Thoracic aorta (tissue), 2 donors: ENCODE measurements at places on chromosomes 7 and 10. TPM values are rescaled to one million over a fixed set of nuclear protein-coding genes. Genes with fewer than 3 reads are reported as not detected.

DNA sequence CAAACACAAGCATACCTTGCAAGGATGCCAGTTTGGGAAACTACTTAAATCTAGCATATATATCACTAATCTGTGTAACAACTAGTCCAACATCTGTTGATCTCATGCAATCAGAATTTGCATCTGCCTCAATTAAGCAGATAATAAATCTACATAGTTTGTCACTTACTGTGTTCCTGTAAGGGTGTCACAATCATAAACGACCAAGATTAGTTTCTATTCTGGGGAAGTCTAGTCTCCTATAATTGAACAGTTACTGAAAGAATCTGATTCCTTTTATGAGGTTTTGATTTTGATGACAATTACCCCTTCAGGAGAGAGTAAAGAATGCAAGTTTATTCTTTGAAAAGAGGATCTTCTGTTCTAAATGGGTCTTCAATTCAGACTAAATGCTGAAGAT, 85.5 kb upstream of the LRRN3 start:
- no peak for DNase-seq

The PILRB gene
- 88.4 TPM for total RNA-seq

DNA sequence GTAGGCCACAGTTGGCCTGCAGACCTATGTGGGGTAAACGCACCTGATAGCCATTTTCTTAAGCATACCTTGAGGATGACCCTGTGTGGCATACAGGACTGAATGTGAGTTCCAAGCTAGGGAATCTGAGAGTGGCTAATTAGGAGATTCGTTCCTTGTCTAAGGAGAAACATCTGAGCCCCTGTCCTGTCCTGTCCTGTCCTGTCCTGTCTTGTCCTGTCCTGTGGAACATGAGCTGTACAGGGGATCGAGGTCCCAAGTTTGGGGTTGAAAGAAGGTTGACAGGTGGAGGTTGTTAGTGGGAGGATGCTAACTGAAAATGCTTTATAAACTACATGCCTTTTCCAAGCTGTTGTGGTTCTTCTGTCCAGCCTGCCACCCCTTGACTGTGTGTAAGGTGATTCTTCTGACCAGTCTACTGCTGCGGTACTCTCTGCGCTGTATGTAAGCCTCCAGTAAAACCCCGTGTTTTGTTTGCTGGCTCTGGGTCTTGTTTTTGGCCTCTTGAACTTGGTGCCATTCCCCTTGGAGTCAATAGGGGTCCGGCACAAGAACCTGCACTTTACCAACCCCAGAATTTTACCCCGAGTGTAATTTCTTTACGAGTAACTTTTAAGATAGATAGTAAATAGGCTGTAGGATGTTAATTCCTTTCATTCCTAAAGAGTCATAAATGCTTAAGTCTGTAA, 26.4 kb downstream of the ZNRF2 start:
- no peak for DNase-seq

- DNase-seq, result no peak
Measured at GRCh38 chr7:50988465-50988864, 205.8 kb upstream of the GRB10 start.

DNA sequence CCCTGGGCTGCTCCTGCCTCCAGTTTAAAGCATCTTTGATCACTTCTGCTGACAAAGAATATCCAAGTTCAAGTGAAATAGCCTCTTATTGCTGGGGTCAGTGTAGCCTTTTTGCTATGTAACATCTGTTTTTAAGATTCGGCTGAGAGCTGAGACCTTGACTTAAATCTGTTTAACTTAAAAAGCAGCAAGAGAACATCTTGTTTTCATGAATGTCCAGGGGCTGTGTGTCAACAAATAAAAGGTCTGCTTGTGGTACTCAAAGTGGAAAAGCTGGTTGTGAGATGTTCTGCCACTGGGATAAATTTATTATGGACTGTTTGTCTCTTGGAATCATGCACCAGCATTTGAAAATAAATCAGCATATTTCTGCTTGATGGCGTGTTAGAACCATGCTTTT, 73.2 kb downstream of the CALD1 start:
- DNase-seq, result no peak

DNA sequence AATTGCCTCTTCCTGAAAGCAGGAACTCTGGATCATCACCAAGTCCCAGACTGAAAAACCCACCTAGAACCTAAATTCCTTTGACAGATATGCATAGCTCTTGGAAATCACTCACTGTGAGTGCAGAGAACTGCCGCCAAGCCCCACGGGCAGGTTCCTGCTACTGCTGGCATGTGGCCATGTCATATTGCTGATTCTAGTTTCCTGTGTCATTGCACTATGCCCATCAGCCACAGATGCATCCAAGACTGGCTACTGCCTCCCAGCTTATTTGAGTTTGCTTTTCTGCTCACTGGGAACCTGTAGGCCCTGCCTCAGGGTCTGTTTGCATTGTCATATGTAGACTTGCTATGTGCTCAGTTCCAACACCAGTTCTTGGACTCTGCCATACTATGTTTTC, 786.0 kb downstream of the GRID1 start:
- DNase-seq, result no peak

DNA sequence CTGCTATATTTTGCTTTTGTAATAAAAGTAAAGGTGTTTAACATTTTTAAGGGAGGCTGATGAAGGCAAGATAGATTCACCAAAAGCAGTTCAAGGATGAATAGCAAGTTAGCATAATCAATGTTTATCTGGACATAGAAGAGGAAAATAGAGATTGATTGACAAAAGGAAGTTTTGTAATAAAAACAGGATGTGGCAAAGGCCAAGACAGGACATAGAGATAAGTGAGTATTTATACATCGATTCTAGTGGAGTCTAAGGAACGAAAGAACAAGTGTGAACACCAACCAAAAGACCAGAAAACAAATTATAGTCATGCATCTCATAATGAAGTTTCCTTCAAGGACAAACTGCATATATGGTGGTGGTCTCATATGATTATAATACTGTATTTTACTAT, 123.8 kb downstream of the CCDC71L start:
- no peak for DNase-seq

- DNase-seq, result no peak
Measured at GRCh38 chr7:83824214-83824613, 175.3 kb upstream of the SEMA3E start.

The RNLS gene
- 6.2 TPM for total RNA-seq

- DNase-seq, result no peak
Measured at GRCh38 chr7:128100949-128101713, 69.9 kb upstream of the LRRC4 start.

The MMP21 gene
- not detected for total RNA-seq

GRCh38 chr10:9811601-9812000, 1206.1 kb upstream of the CELF2 start:
- no peak for DNase-seq

- DNase-seq, result no peak
Measured at GRCh38 chr10:119940487-119940886, 48.0 kb downstream of the SEC23IP start.

The NPFFR1 gene
- 0.14 TPM for total RNA-seq

GRCh38 chr10:50552308-50552707, 71.4 kb downstream of the SGMS1 start:
- no peak for DNase-seq

- no peak for DNase-seq
Measured at GRCh38 chr7:151119902-151120301, 33.6 kb downstream of the AGAP3 start.

DNA sequence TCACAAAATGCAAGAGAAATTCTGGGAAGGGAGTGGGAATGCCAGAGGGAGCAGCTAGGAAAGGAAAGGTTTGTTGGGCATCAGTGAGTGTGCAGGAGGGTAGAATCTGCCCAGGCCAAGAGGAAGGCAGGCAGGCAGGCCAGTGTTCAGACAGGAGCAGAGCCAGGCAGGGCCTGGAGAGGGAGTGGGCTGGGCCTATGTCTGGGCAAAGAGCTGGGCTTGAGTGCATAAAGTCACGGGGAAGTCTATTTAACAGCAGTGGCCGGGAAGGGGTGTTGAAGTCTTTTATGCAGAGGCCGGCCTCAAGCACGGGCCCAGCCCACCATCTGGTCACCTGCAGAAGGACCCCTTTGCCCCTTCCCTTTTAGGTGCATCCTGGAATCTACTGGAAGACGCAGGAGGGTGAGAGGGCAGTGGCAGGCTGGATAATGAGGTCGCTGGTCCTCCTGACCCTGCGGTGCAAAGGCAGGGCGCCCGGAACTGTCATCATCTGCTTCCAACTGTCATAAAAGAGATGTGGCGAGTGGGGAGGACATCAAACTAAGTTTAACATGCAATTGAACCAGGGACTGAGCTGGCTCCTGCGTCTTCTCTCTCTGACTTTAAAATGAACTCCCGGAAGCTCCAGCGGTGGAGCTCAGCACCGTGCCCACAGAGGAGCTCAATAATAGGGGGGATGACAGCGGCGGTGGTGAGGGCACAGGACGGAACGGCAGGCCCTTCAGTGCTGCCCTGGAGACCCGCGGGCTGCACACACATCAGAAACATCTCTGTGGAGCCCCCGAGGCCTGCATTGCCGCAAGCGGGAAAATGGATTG, 29.5 kb downstream of the CARD11 start:
- no peak for DNase-seq

The SLC16A9 gene
- total RNA-seq, result 1.6 TPM

GRCh38 chr10:50315424-50315823, 64.1 kb upstream of the ASAH2 start:
- DNase-seq, result no peak

DNA sequence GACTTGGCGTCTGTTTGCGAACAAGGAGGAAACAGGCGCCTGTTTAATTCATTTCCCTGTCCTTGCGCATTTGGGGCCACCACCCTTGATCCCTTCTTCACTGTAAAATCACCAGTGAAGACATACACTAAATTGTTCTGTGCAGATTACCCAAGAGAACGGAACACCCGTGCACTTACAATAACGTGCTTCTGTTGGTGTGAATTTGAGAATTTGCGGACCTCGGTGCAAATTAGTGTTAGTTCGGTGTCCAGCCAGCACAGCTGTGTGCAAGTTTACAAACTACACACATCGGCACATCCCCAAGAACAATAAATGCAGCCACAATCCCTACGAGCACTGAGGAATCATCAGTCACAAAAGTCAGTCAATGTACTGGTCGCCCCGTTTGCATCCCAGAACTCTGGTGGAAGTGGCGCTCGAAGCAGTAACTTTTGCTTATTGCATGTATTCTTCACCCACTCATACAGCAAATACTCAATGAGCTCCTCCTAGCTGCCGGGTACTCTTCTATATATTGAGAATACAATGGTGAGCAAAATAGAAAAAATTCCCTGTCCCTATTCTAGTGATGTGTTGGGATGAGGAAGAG, 786 bp upstream of the CNOT4 start:
- DNase-seq, result no peak

DNA sequence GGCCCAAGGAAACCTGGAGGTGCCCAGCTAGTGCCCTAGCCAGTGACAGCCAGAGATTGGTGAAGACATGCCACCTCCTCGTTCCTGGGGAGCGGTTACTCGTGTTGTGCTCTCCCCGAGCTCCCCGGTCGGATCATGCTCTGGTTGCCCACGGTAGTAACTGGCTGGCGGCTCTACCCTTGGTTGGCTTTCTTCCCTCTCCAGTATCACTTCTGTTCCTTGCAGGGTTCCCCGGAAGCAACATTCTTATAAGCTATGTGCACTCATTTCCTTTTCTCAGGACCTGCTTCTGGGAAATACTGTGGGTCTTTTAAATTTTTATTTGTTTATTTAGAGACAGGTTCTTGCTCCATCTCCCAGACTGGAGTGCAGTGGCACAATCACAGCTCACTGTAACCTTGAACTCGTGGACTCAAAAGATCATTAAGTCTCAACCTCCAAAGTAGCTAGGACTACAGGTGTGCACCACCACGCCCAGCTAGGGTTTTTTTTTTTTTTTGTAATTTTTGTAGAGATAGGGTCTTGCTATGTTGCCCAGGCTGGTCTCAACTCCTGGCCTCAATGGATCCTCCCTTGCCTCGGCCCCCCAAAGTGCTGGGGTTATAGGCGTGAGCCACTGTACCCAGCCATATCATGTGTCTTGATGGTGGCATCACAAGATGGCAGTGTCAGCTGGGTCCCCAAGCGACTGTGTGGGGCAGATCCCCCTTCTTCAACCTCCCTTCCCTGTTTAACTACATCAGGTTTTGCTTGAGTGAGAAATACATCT, 6.9 kb upstream of the CALHM1 start:
- no peak for DNase-seq

GRCh38 chr7:4711634-4712033, 29.5 kb downstream of the FOXK1 start:
- no peak for DNase-seq

GRCh38 chr7:47893721-47894365, 54.4 kb downstream of the PKD1L1 start:
- no peak for DNase-seq

DNA sequence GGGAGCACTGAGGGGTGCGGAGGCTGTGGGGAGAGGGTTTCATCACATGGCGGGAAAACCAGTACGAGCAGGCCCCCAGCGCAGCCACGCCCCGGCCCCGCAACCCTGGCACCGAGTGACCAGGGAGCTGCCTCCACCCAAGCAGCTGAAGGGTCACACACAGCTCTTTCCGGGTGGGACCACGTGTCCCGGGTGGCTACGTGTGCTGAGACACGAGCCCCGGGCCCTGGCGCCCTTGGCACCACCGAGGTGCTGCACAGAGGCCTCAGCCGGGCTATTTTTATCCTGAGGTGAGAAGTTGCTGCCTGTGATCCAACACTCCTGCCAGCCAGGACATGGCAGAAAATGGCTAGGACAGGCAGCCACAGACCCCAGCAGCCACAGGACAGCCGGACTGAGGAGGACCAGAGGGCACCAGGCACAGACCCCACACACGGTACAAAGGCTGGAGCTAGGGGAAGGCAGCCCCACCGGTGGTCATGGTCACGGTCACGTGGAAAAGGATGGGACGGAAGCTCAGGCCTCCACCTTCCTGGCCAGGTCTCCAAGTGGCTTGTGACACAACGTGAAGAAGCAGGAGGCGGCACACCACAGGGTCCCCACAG, 223.7 kb downstream of the MAD1L1 start:
- DNase-seq, result no peak

The SERPINE1 gene
- total RNA-seq, result 1,009 TPM

The ERVW-1 gene
- total RNA-seq, result not detected

DNA sequence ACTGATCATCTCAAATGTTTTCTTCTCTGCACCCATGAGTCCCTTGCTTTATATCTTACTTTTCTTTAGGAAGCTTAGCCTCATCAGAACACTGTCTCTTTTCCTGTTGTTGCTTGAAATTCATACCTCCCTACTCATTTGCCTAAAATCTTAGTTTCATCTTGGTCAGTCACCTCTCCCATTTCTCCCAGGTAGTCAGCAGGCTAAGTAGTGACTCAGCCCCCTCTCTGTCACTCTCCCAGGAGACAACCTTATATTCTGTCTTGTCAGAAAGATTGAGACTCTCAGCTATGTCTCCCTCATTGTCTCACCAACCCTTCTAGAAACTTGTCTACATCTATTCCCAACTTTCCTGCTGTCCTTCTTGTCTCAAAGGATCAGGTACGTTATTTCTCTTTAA, 280.9 kb downstream of the BBS9 start:
- no peak for DNase-seq

GRCh38 chr10:5960070-5960972, 17.0 kb downstream of the IL15RA start:
- DNase-seq, result no peak

GRCh38 chr10:98224996-98225395, 43.0 kb downstream of the LOXL4 start:
- DNase-seq, result no peak

The C10orf67 gene
- not detected for total RNA-seq
